ENCODE measurements at places on chromosomes 2 and 18.
A peak's percentile ranks its signal among the peaks of the same experiment; 100 is the strongest.

GRCh38 chr18:65750389-65751154, at the start of gene CDH7:
Gene CDH7, plus strand, starts transcription at chr18:65751012. Its CDS starts 11,831 bp downstream, at chr18:65762843.
- DNase-seq, result no peak

- DNase-seq, result no peak
Observed at GRCh38 chr2:186919296-186919695, 70.3 kb upstream of the ZSWIM2 start.

DNA sequence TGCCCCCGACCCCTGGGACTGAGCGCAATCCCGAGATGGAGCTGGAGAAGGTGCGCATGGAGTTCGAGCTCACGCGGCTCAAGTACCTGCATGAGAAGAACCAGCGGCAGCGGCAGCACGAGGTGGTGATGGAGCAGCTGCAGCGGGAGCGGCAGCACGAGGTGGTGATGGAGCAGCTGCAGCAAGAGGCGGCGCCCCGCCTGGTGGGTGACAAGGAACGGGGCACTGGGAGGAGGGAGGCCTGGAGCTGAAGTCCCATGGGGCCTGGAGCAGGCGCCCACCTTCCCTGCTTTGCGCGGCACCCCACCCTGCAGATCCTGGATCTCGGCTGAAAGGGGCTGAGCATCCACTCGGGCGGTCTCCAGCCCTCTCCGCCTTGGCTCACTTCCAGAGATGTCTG, 1.2 kb downstream of the TMEM247 start:
- DNase-seq, result no peak

DNA sequence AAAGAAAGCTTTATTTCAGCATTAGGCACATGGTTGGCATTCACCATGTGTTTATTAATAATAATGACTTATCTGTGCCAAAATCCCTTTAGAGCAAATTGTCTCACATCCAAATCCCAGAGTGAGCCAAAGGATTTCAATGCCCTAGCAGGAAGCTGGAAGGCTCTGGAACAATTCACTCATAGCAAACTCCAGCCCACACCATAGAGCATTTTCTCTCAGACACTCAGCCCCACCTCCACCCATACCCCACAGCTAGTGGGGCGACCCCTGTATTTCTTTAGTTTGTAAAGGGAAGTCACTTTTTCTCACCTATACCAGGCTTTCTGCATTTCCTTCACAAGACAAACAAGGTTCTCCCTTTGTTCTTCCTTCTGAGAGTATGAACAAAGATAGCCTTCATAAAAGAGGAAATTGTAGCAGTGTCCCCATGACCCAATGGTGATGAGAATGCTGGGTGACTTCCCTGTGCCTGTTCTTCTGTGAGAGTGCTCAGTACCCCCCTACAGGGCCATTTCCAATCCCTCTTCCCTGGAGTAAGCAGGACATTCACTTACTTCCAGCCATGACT, 100.1 kb upstream of the APCDD1 start:
- DNase-seq, result no peak

DNA sequence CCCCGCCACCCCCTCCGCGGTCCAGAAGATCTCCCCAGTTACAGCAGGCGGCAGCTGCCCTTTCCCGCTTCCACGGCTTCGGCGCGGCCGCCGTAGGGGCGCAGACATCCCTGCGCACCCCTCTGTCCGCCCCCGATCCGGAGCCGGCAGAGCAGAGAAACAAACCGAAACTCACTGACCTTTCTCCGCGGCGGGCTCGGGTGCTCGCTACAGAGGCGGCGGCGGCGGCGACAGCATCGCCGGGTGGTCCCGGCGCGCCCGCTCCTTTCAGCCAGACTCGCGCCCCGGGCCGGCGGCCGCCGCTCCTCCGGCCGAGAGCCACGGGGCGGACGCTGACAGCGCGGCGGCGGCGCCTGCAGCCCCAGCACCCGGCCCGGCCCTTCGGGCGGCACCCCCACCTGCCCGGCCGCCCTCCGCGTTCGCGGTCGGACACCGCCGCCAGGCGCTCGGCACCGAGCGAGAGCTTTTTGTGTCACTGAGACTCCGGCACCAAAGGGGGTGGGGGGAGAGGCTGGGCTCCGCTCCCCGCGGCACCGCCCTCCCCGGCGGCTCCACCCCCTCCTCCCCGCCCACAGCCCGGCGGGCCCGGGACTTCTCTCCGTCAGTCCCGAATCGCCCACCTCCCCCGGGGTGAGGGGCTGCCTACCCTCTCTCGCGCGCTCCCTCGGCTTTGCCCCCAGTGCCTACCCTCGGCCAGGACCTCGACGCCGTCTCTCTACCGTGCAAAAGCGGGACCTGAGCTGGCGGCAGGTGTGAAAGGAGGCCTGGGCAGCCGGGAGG, 1.4 kb upstream of the RNF152 start:
- no peak for DNase-seq

- DNase-seq, result no peak
Observed at GRCh38 chr2:143284087-143284675, 155.0 kb downstream of the ARHGAP15 start.

- DNase-seq, result no peak
Observed at GRCh38 chr2:88808083-88808482, 116.6 kb downstream of the RPIA start.

DNA sequence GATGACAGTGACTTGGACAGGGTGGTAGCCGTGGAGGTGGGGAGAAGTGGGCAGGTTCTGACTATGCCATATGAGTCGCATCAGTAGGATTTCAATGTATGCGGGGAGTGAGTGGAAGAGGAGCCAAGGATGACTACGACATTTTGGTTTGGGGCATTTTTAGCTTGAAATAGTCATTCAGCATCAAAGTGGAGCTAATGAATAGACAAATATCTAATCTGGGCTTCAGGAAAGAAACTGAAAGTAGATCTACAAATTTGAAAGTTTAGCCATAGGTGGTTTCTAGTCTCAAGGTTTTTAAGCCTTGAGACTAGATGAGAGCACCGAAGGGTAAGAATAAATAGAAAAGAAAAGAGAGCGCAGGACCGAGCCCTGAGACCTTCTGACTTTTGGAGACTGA, 58.3 kb downstream of the FEZ2 start:
- no peak for DNase-seq

DNA sequence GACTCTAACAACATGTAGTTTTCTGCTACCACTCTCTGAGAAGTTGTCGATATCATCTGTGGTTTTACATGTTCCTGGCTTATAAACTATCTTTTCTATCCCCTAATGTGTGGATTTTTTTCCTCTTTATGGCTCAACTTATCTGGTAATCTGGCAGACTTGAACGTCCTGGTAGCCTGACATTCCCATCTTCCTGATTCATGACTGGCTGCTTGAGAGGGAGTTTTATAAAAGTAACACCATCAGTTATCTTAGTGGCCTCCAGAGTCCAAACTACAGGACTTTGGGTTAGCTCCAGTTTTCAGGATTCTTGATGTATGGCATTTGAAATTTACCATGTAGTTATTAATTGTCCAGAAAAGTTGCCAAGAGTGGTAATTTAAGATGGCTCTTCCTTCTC, 174.0 kb upstream of the GULP1 start:
- no peak for DNase-seq

DNA sequence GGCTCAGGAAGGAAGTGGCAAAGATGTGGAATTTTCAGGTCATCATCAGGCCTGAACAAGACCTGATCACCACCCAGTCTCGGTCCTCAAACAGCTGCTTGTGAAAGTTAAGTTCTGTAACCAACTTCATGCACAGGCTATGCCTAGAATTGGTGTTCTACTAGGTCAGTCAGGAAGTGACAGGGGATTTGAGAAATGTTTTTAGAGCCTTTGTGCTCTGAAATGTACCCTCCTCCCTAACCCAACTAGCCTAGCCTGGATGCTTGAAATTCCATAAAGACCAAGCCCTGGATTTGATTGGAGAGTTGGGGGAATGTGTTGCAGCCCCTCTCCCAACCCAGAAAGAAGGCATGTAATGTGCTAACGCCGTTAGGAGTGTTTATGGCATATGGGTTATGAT, 63.3 kb downstream of the TGOLN2 start:
- DNase-seq, result no peak

DNA sequence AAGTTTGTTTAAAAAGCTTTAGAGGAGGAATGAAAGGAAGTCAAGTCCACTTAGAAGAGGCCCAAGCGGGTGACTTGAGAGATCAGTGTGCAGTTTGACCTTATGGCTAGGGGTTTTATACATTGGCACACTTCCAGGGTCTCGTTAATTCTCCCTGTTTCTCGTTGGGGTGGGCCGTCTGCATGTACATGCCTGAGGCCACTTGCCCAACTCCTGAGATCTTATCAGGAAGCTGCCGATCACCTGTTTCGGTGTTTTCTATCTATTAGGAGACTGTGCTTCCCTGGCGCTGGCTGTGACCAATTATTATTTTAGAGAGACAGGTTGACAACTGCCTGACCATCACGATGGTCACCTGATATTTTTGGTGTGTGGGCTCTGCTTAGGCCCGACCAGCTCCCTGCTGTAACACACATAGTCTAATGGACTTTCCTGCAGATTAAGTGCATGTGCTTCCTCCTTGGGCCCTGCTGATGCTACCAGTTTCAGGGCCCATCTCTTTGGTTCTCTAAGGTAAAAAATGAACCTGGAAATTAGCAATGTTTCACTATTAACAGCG, 31.0 kb upstream of the MSH6 start:
- DNase-seq, result no peak

GRCh38 chr2:69581774-69582581, 61.6 kb downstream of the AAK1 start:
- no peak for DNase-seq

DNA sequence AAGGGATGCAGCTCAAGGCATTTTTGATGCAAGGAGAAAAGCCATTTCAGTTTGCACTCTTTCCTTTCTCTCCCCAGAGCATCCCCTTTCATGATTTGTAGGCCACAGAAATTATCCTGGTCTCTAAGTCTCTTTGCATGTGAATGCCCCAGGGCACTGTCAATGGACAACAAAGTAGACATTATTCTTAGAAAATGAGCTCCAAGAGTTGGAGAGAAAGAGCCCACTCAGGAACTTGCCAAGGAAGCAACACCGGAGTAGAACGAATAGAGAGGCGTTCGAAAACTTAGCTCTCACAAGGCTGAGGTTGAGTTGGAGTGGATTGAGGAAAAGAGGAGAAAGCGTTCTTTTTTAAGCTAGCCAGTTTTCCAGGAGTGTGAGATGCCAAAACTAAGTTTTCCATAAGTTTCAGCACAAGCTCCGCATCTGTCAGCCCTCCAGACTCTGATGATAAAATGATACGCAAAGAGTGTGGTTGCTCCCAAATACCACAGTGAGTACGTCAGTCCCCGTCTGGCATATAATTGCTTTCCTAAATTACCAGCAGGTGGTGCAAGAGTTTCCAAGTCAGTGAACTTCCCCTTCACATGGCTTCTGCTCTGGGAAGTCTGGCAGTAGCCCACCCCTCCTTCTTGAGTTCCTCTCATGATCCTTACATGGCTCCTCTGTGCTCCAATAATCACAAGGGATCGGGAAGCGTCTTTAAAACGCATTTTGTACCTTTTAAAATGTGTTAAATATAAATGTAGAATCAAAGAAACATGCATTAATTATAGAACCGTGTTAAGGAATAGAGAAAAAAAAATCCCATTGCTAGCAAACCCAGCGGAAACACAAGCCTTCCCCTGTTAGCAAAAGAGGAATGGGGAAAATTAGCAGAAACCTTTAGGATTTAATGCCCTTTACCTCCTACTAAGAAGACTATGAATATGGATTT, 1060.6 kb upstream of the FANCL start:
- DNase-seq, result peak; percentile 26
